ENCODE measurements at places on chromosomes 11 and 22.

- DNase-seq = no peak
These were observed 19.6 kb downstream of the PRR14L start for GRCh38 chr22:31730344-31730711.

DNA sequence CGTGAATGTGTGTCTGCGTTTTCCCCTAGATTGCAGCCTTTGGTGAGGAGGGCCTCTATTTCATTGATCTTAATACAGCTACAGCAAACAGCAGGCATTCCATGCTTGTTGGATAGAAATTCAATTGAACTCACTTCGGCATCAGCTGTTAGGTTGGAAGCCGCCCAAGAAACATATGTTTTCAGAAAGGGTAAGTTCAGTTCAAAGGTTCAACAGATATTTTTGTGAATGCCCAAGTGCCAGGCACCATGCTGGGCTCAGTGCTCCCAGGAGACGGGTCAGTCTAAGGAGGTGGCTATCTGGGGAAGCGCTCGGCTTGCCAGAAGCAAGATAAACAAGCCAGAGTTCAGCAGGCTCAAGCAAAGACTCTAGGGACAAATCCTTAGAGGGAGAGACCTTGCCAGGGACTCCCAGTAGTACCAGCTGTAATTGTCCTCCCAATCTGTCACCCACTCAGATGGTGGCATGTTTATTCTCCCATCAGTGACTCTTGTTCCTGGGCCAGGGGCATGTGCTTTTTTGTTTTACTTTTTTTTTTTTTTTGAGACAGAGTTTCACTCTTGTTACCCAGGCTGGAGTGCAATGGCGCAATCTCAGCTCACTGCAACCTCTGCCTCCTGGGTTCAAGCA is 64.5 kb upstream of the LARGE1 start:
- no peak for DNase-seq

- peak; percentile 53 for DNase-seq
These were observed 76.5 kb upstream of the ARFGAP3 start for GRCh38 chr22:42933485-42934091.

DNA sequence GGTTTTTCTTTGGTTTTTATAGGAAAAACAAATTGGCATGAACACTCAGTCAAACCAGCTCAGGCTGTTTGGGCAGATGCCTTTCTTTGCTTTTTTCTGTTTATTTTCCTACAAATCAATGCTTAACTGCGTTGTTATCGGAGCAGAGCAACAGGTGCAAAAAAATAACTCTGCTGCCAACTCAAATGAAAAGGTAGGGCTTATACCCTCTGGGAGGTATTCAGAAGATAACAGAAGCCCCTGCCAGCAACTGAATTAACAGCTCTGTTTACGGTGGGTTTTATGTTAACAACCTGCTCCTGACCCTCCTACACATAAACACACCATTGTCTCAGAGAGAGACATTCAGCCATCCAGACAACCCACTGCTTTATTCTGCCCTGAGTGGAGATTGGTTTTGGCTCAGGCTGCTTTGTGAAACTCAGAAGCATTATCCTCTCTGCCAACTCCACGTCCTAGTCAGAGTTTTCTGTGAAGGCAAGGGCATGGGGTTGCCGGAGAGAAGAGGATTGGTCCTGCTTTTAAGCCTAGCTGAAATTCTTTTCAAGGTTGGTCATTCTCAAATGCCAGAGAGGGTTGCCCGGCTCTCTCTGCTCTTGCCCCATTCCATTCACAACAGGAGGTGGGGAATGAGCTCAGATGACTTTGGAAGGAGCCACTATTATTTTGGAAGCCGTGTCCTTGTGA is 11.4 kb downstream of the EHF start:
- DNase-seq = no peak

DNA sequence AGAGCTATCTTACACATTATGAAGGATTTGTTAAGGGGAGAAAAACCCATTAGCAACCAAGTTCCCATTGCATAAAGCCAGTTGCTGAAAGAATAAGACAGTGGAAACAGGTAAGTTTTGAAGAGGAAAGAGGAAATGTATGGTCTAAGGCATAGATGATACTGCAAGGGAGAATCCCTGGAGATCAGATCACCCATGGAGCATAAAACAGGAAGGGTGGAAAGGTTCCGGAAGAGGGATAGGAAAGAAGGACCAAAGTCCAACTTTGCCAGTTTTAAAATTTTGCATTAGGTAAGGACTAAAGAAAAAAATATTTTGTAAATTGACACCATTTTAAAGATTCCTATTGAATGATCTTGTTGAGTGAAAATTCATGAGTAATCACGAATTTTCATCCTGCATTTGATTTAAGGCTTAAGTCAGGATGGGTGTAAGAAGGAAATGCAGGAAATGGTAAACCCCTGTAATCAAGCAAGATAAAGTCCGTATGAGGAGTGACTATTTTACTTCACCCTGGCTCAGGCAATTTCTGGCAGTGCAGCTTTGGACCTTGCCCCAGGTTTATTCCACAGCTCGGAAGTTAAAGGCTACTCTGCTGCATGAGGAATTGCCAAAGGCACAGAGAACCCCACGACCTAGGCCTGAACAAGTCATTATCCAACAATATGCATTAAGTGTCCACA is 70.9 kb downstream of the CCDC34 start:
- no peak for DNase-seq
